Hindlimb muscle (tissue), 1 donor: ENCODE measurements at places on chromosomes 16 and 17. TPM values are rescaled to one million over a fixed set of nuclear protein-coding genes. Genes with fewer than 3 reads are reported as not detected.

DNA sequence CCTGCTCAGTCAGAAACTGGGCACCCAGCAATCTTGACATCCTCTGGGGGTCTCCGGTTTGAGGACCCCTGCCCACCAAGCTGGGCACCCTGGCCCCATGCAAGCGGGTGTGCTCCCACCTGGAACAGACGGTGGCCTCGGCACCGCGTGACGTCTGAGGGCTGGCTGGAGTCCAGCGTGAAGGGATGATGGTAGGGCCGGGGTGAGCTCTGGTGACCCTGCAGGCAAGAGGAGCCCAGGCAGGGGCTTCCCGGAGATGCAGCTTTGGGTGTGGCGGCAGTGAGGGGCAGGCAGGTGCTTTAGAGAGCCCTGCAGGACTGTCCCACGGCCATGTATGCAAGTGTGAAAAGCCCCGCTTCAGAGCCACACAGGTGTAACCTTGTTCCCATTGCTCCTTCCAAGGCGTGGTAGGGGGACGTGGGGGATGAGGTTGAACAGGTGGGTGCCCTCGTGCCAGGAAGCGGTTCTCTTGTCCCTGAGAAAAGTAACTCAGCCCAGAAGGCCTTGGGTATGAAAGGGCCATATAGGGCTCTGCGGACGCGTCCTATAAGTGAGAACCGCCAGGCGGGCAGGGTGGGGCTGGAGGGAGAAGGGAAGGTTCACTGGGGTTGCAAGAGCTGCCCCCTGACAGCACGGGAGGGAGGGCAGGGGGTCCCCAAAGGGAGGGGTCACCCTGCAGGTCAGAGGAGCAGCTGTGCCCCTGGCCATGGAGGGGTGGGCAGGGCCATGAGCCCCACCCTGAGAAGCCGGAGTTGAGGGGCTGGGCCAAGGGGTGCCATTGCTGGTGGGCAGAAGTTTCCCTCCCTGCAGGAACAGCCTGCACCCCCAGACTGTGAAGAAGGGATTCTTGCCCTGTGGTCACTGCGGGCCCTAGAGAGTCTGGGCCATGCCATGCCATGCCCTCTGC is 9.2 kb downstream of the RGS11 start:
- no peak for DNase-seq

- DNase-seq: no peak
These were observed 17.0 kb downstream of the FAM117A start for GRCh38 chr17:49746791-49747490.

- peak; percentile 49 for DNase-seq
These were observed 117.1 kb upstream of the AXIN2 start for GRCh38 chr17:65678546-65678945.

GRCh38 chr16:15457958-15458357 is 23.6 kb downstream of the BMERB1 start:
- no peak for DNase-seq

DNA sequence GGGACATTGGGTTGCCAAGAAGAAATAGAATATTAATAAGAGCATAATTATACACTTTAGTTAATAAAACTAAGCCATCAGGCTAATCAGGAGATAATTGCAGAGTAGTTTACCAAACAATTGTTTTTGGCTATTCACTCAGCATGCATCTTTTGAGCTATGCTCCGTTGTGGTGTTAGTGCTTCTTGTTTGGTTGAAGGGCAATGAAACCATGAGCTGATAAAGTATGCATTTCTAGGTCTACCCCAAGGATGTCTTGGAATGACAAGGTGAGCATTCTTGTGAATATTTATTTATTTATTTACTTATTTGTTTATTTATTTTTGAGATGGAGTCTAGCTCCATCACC is 6.4 kb downstream of the HLF start:
- no peak for DNase-seq

GRCh38 chr16:74868035-74868434 is 93.4 kb upstream of the FA2H start:
- DNase-seq: no peak

GRCh38 chr16:24728891-24729242 is 584 bp upstream of the TNRC6A start:
- DNase-seq: no peak

DNA sequence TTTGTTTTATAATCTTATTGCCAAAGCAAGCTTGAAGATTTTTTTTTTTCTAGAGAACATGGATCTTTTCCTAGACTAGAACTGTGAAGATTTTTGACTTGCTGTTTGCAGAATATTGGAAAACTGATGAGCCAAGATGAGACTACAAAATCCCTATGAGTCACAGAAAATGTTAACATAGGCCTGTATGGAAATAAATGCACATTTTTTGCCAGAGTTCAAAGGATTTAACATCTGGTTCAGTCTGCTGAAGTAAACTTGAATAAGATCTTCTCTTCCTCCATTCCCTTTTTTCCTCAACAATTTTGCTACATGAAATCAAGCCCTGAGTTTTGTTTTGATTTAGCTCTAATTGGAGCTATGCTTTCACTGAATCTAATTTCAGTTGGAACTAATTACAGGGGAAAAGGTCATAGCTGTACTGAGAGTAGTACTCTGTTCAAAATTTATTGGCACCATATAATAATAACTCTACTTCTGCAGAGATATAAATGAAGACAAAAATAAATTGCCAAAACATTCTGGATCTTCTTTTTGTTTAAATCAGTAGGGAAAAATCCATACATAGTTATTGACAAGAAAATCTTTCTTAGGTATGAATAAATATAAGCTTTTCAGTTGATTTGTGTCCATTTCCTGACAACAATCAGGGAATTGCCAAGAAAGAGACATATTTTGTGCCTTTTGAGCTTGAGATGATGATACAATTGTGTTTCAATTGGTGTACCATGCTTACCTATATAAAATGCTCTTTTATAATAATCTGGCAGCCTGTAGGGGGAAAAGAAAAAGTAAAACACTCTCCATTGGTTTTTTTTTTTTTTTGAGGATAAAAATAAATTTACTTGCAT is 387.5 kb upstream of the GOT2 start:
- DNase-seq: peak; percentile 50

DNA sequence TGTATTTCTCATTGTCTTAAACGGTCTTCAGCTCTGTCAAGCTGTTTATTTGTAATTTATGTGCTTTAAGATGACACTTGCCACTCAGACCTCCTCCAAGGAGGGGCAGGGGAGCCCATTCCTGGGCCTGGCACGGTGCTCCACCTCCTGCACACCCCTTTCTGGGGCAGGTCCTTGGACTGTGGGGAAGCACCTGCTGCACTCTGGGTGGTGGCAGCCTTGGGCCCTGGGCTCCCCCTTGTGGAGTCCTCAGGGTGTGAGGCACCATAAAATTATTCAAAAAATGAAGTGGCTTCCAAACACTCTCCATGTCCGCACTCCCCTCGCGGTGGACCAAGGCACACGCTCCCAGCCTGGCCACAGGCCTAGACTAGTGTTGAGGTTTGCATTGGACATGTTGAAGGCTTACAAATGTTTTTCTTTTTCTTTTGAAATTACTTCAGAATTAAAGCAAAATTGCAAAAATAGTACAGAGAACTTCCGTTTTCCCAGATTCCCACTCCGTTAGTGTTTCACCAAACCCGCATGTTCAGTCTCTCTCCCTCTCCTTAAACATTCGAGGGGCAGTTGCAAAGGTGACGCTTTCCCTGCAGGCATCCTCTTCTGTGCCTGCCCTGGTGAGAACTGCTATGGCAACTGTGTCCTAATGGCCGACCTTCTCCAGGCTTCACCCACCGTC is 32.4 kb downstream of the FOXK2 start:
- DNase-seq: no peak

DNA sequence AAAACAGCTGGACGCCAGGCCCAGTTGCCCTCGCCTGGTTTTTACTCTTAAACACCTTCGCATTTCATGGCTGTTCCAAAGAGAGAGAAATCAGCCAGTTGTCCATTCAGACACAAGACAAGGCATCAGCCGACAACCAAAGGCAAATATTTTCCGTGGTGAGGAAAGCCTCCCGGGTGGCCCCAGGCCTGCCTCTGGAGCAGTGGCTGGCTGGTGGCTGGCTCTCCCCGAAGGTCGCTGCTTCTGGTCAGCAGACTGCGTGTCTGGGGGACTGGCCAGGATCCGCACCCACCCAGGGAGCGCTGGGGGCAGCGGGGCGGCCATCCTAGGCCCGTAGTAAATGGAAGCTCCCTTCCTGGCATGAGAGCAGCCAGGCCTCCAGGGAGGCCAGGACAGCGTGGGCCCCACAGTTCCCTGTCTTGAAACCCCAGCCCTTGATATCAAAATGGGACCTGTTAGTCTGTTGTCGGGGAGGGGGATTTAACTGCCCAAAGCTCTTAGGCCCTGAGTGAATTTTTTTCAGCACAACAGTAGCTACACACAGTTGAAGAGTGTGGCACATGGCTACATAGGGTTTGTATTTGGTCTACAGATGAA is 57.7 kb downstream of the SREBF1 start:
- no peak for DNase-seq

- no peak for DNase-seq
These were observed 42.6 kb downstream of the TSC2 start for GRCh38 chr16:2090481-2090776.

- DNase-seq: no peak
These were observed 29.0 kb upstream of the HOXB13 start for GRCh38 chr17:48757524-48757961.

DNA sequence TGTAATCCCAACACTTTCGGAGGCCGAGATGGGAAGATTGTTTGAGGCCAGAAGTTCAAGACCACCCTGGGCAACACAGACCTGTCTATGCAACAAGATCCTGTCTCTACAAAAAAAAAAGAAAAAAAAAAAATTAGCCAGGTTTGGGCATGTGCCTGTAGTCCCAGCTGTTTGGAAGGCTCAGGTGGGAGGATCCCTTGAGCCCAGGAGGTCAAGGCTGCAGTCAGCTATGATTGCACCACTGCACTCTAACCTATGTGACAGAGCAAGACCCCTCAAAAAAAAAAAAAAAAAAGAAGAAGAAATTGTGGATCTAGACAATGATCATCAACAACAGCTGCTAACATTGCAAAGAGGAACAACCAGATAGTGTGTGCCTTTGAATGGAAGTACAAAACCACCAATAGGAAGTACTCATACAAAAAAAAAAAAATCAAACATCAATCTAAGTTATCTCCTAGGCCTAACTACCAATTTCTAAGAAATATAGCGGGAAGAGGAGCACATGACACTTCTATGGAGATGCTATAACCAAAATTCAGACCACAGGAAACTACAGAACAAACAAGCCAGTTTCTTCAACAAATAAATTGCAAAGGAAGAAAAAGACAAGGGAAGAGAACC is 258.7 kb downstream of the MRTFB start:
- no peak for DNase-seq

DNA sequence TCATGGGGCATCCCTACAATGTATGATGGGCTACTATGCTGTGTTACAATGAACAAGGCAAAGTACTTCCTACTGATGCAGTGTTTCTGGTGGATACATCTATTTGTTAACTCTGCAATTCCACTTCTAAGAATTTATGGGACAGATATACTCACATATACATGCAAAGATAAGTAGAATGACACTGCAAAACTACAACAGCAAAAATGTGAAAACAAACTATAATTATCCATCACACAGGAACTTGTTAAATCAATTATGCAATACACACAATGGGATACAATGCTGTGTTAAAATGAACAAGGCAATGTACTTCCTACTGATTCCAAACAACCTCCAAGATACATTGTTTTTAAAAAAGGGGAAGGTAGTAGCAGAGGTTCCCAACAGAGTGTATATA is 3.2 kb downstream of the DDX52 start:
- no peak for DNase-seq

DNA sequence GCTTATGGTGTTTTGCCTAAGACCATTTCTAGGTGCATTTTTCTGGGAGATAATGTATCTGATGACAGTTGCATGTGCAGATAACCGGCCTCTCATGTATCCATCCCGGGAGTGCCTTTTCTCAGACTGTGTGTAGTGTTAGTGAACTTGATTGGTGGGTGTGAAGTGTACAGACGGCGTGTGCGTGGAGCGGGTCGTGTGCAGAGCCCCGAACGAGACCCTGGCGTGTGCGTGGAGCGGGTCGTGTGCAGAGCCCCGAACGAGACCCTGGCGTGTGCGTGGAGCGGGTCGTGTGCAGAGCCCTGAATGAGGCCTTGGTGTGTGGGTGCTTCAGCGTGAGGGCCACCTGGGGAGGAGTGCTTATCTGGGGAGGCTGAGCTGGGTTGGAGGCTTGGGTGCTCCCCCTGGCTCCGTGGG is 28.9 kb upstream of the ZNF750 start:
- no peak for DNase-seq

DNA sequence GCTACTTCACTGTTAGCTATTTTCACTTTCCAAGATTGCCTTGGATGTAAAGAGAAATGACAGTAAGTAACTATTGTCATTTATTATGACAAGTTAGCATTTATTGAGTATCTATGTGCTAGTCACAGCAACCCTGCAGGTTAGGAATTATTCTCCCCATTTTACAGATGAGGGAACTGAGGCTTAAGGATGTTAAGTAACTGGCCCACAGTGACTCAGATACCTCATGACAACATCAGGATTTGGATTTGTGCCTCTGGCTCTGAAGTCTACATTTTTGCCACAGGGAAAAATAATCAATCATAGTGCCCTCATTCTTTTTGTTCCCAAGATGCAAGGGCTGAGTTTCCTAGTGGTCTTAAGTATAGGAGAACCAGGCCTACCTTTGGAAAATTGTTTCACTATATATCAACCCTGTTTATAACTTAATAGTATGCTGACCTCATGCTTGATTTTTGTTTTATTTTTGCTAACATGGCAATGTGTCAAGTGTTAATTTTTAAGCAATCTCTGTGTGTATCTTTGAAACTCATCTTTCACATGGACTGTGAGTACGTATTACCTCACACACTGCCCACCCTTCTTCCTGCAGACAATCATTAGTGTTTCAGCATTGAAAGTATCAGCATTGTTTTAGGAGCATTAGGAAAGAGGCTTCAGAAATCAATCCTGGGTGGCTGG is 105.0 kb downstream of the TANGO6 start:
- DNase-seq: no peak

- DNase-seq: no peak
These were observed 28.0 kb upstream of the MTSS2 start for GRCh38 chr16:70713824-70714223.

GRCh38 chr17:21228111-21228510 is 14.2 kb upstream of the TMEM11 start:
- DNase-seq: no peak

GRCh38 chr16:75065149-75065505 is 51.5 kb downstream of the LDHD start:
- DNase-seq: no peak

GRCh38 chr16:28497386-28497785 is 2.9 kb downstream of the APOBR start:
- DNase-seq: no peak

The POLG2 gene
- polyA plus RNA-seq: 27.9 TPM

The RHBDF1 gene
- 47.2 TPM for polyA plus RNA-seq

The SAMD14 gene
- polyA plus RNA-seq: 4.0 TPM

The WDR81 gene
- 21.4 TPM for polyA plus RNA-seq

The ITGA2B gene
- polyA plus RNA-seq: 3.8 TPM

The RSAD1 gene
- 36.9 TPM for polyA plus RNA-seq

The HAP1 gene
- polyA plus RNA-seq: 0.05 TPM

The RIPOR1 gene
- polyA plus RNA-seq: 64.8 TPM

The YPEL2 gene
- polyA plus RNA-seq: 16.5 TPM
